Activated T-helper 1 cell treated with anti-CD3 and anti-CD28 coated beads, Interleukin-12 subunit alpha, Interleukin-12 subunit beta, Interleukin-2, Interleukin-4 antibody, amounts not matched to agents 30 ng/mL and 10 ng/mL and 1 ng/mL, durations not matched to agents 14 hours and 24 hours and 36 hours (primary cell): ENCODE measurements at places on chromosomes 4 and X. TPM values are rescaled to one million over a fixed set of nuclear protein-coding genes. Genes with fewer than 3 reads are reported as not detected.

DNA sequence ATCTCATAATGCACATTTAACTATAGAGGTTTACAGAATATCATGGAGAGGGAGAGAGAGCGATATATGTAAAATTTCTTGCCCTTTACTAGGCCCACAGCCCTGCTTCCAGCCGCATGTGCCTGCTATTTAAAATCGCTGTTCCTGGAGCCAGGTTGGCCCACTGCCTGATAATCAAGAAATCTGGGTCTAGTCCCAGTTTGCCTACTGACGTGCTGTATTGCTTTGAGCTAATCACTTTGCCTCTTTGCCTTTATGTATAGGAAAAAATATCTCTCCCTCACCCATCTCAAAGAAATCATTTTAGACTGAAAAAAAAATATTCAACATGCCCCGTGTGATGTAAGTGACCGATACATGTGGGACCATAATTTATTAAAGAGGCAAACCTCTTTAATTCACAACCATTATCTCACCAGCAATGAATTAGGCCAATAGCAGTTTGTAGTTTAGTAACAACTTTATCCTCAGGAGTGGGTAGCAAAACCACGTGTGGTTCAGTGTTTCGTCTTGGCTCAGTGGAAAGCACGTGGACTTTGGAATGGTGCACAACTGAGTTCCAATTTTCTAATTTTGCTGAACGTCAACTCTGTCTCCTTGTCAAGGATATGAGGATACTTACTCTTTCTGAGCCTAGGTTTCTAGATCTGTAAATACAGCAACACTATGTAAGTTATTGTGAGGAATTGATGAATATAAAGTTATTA lies 62.6 kb downstream of the GRXCR1 start:
- DNase-seq, result no peak

ART3 gene
- 0.47 and 0.49 TPM in 2 replicates for total RNA-seq

DNA sequence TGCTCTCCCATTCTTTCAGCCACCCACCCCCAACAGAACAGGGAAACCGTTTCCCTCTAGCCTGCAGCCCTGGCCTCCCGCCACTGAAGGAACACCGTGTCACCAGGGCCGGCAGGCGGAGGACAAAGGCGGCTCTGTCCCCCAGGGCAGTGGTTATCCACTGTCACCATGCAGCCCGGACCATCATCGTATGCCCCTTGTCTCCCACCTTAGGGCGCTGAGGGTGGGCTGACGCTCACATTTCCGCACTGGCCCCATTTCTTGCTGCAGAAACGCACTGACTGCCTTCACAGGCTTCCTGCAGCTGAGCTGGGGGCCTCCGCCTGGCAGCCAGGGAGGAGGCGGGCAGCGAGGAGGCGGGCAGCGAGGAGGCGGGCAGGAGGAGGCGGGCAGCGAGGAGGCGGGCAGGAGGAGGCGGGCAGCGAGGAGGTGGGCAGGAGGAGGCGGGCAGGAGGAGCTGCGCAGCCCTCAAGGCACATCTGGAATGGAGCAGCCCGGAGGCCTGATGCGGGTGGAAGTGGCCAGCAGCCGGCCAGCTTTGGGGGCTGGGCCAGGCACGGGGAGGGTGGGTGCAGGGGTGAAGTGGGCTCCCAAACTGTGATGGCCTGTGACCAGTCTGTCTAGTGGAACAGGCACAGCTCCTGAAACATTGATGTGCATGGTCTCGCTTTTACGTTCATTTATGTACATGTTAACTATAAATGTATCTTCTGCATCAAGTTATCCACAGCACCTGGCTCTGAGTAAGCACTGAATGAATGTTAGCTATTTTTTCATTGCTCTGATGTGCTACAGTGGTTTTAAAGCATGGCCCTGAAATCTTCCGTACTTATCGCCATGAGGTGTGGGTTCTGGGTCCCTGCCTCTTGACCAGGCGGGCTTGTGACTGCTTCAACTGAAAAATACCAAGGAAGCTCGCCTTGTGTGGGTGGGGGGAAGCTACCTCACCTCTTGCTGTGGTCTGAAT lies 20.6 kb upstream of the KIAA0232 start:
- no peak for DNase-seq

DNA sequence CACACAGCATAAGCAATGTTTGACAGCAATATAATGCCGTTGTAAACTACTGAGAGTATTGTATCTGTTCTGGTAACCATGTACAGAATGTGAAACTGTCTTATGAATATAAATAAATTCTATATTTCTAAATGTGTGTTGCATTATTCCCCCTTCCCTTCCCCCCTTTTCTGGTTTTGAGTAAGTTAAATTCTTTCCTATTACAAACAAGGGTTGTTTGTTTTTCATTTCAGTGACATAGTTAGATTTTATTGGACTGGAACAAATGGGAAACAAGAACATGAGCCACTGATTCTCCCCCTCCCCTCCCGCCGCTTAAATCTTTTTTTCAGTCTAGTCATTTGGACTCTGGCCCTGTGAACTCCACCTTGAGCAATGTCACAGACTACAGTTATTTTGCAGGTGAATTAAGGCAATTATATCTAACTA lies 69.8 kb downstream of the GPAT3 start:
- no peak for DNase-seq

- DNase-seq, result no peak
Observed at GRCh38 chr4:185839194-185839712, 27.3 kb upstream of the SORBS2 start.

DNA sequence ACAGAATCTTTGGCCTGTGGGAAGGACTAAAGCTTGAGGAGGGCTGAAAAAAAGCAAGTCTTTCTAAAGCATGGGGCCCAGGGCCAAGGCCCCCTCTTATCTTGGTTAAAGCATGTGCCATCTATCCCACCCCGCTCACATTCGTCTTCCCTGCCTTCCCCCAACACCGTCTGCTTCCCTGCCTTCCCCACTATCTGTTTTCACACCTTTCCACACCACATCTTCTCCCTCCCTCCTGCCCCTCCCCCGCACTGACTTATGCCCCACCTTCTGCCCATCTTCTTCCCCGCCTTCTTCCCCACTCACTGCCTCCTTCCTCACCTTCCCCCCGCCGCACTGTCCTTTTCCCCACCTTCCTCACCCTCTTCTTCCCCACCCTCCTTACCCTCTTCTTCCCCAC lies 890 bp upstream of the NAP1L5 start:
- DNase-seq, result no peak

- DNase-seq, result no peak
Observed at GRCh38 chr4:8850830-8851188, 20.8 kb downstream of the HMX1 start.

FHDC1 gene
- total RNA-seq, result 0.10 TPM in 2 replicates

GRCh38 chr4:121736735-121737351 lies 28.1 kb downstream of the SMIM43 start:
- no peak for DNase-seq

C4orf36 gene
- total RNA-seq, result not detected in 2 replicates

- no peak for DNase-seq
Observed at GRCh38 chrX:153495362-153495751, 577 bp downstream of the BGN start.

- DNase-seq, result no peak
Observed at GRCh38 chrX:81120936-81121371, 80.8 kb downstream of the HMGN5 start.

GRCh38 chr4:54547299-54548097 lies 110.3 kb upstream of the KIT start:
- DNase-seq, result no peak

- no peak for DNase-seq
Observed at GRCh38 chr4:149933883-149934282, 118.2 kb upstream of the IQCM start.

DNA sequence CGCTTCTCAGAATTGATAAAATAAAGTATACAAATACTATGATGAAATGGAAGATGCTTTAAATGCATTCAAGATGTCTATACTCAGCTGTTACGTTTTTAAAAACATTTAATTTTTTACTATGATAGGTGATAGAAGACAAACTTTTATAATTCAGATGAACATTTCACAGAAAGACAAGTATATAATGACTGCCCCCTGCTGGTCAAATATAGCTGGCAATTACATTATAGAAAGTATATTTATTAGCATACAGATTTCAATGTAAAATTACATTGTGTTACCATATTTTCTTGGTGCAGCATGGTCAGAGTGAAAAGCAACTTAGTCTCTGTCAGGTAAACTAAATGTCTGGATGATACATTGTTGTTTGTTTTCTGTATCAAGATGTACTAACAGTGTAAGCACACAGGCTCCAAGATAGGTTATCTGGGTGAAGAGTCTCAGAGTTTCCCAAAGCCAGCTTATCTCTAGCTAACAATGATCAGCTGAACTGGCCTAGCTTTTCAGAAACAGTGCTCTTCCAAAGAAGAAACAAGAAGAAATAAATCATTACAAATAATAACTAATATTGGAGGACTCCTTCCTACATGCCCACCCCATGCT lies 54.1 kb downstream of the SRPX start:
- no peak for DNase-seq

COL4A5 gene
- total RNA-seq, result not detected in 2 replicates

CXCL5 gene
- total RNA-seq, result not detected in 2 replicates

SASH3 gene
- 129 and 135 TPM in 2 replicates for total RNA-seq

DNA sequence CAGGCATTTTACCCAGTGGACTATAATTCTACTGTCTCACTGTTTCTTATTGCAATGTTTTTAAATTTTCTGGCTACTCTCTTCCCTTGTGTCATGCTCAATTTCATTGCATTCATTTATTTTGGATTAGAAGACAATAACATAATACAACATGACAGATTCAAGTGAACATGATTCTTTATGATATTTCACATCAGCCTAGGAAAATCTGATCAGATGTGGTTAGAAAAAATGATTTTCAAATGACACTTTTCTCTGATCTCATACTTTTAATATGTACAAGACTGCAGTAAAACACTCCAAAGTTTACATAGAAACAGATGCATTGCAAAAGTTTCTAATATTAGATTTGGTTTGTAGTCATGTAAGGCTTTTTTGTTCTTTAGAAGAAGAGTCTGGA lies 586.0 kb downstream of the ACTRT1 start:
- DNase-seq, result no peak

GRCh38 chr4:137967480-137968190 lies 274.5 kb downstream of the SLC7A11 start:
- no peak for DNase-seq
